ENCODE measurements at places on chromosomes 7 and 10.

- DNase-seq = no peak
Observed at GRCh38 chr10:9024210-9024609, 969.7 kb downstream of the GATA3 start.

DNA sequence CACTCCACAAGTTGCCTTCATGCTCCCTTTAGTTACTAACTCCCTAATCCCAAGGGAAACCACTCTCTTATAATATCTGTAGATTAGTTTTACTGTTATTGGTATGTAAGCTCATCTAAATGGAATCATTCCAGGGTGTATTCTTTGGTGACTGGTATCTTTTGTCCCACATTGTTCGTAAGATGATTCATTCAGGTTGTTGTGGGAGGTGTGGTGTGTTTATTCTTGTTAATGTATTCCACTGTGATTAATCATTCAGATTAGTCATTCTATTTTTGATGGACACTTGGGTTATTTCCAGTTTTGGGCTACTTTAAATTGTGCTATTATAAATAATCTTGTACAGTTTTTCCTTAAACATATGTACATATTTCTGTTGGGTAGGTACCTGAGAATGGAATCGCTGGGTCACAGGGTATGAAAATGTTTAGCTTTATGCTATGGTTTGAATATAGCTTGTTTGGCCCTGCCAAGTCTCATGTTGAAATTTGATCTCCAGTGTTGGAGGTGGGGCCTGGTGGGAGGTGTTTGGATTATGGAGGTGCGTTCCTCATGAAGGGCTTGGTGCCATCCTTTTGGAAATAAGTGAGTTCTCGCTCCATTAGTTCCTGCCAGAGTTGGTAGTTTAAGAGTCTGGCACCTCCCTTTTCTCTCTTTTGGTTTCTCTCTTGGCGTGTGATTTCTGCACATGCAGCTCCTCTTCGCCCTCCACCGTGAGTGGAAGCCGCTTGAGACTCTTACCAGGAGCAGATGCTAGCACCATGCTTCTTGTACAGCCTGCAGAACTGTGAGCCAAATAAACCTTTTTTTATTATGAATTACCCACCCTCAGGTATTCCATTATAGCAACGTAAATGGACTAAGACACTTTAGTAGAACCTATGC is 13.8 kb downstream of the BTRC start:
- DNase-seq = no peak

DNA sequence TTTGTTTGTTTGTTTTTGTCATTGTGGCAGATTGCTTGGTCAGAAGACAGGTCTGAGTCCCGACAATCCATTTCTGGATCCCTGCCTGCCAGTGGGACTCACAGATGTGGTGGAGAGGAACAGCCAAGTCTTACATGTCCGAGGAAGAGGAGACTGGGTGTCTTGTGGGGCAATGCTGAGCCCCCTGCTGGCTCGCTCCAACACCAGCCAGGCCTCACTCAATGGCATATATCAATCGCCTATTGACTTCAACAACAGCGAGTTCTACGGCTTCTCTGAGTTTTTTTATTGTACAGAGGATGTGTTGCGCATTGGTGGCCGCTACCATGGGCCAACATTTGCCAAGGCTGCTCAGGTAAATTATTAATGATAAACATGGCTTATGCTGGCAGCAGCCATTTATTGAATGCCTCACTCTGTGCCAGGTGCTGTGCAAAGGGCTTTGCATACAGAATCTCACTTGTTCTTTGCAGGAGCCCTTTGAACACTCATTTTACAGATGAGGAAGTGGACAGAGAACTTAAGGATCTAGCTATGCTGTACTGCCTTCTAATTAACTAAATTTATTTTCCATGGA is 33.3 kb downstream of the COX15 start:
- no peak for DNase-seq

- DNase-seq = no peak
Observed at GRCh38 chr10:126569513-126570244, 100.8 kb downstream of the C10orf90 start.

- no peak for DNase-seq
Observed at GRCh38 chr10:132550366-132551092, 12.9 kb downstream of the INPP5A start.

GRCh38 chr10:22927166-22927565 is 687 bp upstream of the ARMC3 start:
- DNase-seq = no peak

GRCh38 chr7:135789956-135790355 is 41.3 kb upstream of the FAM180A start:
- no peak for DNase-seq

- DNase-seq = no peak
Observed at GRCh38 chr10:49737474-49738201, 24.5 kb downstream of the OGDHL start.

GRCh38 chr7:80244206-80244916 is 109.7 kb downstream of the GNAI1 start:
- DNase-seq = no peak

GRCh38 chr7:37216156-37216852 is 232.4 kb downstream of the ELMO1 start:
- no peak for DNase-seq

GRCh38 chr7:116710764-116711452 is 38.9 kb downstream of the MET start:
- DNase-seq = no peak

GRCh38 chr7:12942609-12943008 is 255.2 kb downstream of the ARL4A start:
- no peak for DNase-seq

GRCh38 chr7:107968449-107968848 is 34.5 kb downstream of the LAMB1 start:
- no peak for DNase-seq

GRCh38 chr7:80385508-80385907 is 126.4 kb downstream of the GNAT3 start:
- no peak for DNase-seq

- no peak for DNase-seq
Observed at GRCh38 chr7:102061981-102062390, 224.7 kb upstream of the SH2B2 start.

DNA sequence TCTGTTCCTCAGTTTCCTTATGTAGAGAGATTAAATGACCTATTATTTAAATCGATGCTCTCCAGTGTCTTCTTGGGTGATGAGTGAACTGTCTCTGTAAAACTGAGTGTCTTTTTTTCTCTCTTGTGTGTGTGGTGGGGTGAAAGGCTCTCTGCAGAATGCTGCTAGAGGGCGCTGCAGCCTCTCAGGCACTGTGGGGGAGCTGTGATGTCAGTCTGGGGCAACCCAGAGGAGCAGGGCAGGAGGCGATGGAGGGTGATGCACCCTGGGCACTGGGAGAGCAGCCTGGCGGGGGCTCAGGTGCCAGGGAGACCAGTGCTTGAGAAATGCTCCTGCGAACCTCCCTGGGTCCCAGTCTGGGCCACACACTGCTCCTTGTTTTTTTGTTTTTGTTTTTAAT is 110.1 kb upstream of the POM121L12 start:
- no peak for DNase-seq

- no peak for DNase-seq
Observed at GRCh38 chr10:68562661-68563570, 2.8 kb downstream of the TET1 start.

DNA sequence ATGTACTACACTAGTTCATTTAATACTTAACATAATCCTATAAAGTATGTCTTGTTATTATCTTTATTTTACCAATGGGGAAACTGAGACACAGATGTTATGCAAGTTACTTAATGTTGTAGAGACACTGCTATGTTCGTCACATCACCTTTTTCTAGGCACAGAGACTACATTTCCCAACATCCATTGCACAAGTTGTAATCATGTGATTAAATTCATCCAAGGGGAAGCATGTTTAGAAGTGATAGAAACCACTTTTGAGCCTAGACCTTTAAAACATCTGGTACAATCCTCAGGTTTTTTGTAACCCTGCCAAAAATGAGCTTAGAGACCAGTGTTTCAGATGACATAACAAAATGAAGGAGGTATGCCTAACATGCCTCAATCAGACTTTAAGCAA is 386.8 kb upstream of the HPS1 start:
- DNase-seq = no peak

DNA sequence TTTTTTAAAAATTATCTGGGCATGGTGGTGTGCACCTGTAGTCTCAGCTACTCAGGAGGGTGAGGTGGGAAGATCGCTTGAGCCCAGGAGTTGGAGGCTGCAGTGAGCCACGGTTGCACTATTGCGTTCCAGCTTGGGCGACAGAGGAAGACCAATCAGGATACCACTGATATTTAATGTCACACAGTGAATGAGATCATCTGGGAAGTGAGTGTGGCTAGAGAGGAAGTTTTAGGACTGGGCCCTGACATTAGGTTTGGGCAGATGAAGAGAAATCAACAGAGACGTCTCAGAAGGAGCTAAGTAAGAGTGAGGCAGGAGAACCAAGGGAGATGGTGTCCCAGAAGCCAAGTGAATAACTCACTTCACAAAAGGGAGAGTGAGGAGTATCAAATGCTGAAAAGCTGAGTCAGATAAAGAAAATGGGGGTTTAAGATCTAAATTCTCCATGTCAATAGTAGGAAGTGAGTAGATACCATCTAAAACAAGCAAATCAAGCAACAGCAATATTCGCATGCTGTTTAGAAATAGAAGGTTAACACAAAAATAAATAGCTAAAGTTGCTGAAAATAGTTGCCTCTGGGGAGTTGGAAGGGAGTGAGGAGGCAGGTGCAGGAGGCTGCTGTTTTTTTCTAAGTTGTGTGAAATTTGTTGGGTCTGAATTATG is 11.5 kb downstream of the PILRA start:
- no peak for DNase-seq

DNA sequence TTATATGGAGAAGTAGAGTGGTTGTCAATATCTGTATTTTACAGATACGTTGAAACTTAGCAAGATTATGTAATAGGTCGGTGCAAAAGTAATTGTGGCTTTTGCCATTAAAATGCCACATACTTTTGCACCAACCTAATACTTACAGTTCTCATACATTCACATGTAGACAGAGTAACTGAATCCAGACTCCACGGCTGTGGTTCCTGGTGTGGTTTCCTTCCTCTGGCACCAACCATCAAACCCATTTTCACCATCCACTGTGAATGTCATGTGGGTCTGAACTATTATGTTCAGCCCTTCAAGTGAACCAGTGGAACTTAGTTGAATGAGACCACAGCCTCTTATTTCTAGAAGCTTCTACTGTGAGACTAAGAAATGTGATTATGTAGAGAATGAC is 31.5 kb upstream of the SLIT1 start:
- DNase-seq = no peak

DNA sequence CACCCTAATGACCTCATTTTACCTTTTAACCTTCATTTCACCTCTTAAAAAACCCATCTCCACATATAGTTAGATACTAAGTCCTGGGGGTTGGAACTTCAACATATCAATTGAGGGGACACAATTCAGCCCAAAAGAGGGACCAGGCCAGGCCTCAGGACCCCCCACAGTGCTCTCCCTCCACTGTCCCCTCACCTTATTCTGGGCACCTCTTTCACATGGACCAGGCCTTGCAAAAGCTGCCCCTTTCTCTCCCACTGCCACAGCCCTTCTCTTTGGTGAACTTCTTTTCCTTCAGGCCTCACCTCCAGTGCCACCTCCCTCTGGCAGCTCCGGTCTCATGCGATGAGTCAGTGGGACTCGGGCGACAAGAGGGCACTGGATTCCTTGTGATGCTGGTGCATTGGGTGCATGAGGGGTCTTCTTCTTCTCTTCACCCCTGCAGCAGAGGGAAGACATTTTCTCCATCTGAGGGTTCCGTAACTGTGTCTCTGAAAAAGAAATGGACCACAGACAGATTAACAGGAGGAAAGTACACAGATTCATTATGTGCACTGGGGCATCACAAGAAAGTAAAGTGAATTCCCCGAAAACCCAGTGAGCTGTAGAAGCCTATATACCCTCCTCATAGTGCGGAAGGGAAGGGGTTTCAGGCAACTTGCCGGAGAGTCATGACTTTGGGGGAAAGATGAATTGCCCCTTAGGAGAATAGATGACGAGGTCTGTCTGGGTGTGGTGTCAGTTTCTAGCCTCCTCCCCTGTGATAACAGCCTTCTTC is 288.7 kb upstream of the IGFBP3 start:
- DNase-seq = no peak

DNA sequence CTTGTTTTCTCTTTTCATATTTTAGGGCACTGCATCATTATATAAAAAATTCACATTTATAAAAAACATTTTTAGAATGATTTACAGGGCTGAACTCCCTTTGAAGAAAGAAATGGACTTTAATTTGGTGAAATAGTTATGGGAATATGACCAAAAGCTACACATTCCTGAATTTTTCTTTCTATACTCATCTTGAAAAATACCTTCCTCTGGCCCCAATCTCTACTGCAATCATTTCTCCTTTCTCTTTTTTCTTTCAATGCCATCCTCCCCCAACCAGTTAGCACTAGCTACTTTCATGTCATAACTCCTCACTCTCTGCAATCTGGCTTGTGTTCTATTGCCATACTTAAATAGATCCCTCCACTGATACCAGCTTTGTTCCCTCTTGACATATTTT is 6.2 kb downstream of the WNT8B start:
- DNase-seq = no peak

DNA sequence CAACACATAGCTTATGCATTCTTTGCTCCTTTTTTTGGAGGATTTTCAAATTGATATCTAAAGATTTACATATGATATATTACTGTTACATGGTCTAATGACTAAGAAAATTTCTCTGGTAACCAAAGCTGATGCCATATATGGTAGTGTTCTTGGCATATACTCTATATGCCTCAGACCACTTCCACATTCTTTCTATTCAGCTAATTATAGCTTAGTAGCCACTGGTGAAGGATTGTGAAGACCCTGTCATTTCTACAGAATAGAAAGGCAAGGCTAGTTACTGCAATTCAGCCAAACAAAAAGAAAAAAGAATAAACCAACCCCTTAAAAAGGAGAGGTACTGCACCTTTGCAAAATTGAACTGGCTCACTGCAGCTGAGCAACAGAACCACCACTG is 3.7 kb downstream of the PURB start:
- no peak for DNase-seq

DNA sequence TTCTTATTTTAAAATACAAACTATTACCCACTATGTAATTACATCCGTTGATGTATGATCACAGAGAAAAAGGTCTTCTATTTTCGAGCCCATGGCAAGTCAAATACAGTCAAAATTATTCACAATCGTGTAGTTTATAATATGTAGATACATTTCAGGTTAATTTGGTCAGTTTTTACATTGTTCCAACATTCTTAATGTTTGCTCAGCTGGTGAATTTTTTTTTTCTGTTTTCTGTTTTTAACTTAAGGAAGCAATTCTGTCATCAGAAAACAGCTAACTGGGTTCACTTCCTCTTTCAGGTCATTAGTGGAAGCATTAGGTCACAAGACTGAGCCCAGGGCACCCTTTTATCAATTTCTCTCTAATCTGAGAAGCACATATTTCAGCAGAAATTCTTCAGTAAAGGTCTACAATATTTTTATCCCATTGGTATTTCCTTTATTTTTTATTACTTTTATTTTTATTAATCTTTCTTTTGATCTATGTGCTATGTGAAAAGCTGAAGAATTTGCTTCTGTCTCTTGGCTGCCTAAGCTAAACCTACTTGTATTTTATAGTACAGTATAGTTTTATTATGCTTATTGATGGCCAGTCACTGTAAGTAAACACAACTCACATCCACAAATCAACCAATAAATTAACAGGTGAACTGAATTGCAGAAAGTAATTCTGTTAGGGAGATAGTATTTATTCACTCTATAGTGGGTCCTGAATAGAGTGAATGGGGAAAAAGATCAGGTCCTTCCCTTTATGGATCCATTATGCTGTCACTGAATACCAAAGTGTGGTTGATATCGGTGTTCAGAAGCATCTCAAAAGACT is 84.6 kb downstream of the ICA1 start:
- DNase-seq = no peak

Measured in stimulated activated CD4-positive, alpha-beta T cell treated with anti-CD3 and anti-CD28 coated beads, Interleukin-12 subunit alpha, Interleukin-12 subunit beta, amount 100 ng/mL, for 48 hours (primary cell).